Suprapubic skin (tissue), 4 donors: ENCODE measurements at places on chromosomes 7 and 10. TPM values are rescaled to one million over a fixed set of nuclear protein-coding genes. Genes with fewer than 3 reads are reported as not detected.
A peak's percentile ranks its signal among the peaks of the same experiment; 100 is the strongest.

NKX6-2 gene
- total RNA-seq = not detected

SPDYE6 gene
- not detected for total RNA-seq

FEZF1 gene
- total RNA-seq = not detected

FOXP2 gene
- total RNA-seq = 40.9 TPM

- peak; percentile 34 for DNase-seq
These were observed 6.7 kb downstream of the PLAC9 start for GRCh38 chr10:80139265-80139664.

DNA sequence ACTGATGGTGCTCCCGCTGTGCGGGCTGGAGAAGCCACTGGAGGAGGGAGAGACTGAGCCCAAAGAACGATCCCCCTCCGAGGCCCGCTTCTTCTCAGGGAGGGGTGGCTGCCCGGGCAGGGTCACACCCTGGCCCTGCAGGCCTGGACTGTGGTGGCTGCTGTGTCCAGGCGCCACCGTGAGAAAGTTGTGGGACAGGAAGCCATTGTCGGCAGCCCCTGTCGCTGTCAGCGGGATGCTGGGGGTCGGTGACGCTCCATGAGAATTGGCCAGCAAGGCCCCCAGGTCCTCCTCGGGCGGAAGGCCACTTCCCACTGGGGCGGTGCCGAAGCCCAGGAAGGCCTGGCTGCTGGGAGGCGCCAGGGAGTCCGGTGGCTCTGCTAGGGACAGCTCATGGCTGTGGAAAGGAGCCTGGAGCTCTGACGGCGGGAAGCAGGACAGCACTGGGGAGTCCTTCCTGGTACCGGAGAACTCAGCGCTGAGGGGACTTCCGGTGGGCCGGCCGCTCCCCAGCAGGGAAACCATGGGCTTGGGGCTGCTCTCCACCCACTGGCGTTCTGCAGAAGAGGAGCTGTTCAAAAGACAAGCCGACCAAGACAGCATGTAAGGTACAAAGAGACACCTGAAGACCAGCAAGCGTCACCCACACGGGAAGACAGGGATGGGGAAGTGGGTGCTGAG is 278.8 kb downstream of the TNS3 start:
- no peak for DNase-seq

DNA sequence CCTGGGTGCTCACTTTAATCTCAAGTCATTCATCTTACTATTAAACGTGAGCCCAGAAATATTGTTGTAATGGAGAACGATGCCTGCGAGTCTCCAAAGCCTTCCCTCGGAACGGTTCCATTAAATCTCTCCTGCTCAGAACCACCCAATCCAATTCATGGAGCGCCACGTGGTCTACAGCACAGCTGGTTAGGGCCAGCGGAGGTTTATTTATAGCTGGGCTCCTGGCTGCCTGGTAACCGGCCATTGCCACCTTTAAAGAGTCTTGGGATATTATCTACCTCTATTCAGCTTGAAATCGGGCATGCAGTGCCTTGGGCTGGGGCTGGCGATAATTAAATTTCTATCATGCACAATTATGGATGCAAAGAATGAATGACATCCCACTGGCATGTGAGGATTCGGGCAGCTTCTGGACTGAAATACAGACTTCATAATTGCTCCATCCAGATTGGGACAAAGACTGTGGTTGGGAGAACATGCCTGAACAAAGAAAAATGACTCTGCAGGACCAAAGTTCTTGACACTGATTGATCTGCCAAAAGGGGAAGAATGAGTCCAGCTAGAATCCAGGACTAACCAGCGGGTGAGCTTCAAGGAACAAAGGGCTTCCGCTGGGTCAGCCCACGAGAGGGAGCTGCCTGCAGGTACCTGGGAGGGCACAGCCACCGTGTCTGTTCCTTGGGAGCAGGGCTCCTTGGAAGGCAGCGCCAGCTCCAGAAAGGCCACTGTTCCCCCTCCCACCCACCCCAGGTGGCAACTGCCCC is 7.3 kb downstream of the FAM20C start:
- DNase-seq = no peak

DNA sequence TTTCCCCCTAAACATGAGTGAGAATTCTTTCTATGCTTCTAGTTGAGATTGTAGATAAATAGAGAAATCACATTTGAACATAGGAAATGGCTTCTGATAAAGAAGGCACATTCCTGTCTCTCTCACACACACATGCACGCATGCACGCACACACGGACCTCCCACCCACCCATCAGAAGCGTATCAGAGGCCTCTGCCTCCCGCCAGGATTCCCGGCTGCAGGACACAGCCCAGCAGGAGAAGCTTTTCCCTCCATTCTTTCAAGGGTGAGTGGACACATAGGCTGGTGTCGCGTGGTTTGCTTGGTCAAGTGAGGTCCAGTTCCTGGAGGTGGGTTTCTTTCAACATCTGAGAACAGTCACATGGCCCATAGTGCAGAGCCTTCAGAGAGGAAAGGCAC is 34.2 kb downstream of the KLF6 start:
- no peak for DNase-seq
